ENCODE measurements at places on chromosomes 3 and 15. TPM values are rescaled to one million over a fixed set of nuclear protein-coding genes. Genes with fewer than 3 reads are reported as not detected.

The KCNMB3 gene
- polyA plus RNA-seq = 1.3 TPM

DNA sequence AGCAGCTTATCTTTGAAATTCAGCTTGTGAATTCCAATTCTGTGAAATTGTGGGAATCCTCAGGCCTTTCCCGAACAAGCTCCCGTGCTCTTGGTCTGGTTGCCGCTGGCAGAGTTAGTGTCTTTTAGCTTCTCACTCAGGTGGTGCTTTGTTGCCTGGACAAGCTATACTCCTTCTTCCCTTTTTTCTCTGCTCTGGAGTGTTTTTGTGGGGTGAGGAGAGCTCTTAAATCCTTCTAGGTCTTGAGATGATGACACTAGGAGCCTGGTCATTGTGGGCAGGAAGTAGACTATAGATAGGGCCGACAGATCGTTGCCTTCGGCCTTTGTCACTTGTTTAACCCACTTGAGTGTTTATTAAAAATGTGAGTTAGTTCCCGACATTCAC is 93.8 kb downstream of the SLCO3A1 start:
- DNase-seq = no peak

DNA sequence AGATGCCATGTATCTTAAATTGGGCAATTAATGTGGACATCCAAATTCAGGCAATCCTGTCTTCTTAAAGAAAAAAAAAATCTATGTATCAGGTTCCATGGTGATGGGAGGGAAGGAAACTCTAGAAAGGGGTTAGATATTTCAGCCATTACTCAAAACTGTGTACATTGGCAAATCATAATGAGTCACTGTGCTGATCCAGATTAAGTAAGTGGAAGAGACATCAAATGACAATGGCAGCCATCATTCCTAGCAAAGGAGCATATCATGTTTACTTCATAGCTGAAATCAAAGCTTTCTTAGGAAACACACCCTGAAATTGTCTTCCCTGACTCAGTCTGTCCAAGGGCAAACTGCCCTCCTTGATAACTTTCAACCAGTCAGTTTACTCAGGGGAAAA is 713.3 kb upstream of the GBE1 start:
- DNase-seq = no peak

DNA sequence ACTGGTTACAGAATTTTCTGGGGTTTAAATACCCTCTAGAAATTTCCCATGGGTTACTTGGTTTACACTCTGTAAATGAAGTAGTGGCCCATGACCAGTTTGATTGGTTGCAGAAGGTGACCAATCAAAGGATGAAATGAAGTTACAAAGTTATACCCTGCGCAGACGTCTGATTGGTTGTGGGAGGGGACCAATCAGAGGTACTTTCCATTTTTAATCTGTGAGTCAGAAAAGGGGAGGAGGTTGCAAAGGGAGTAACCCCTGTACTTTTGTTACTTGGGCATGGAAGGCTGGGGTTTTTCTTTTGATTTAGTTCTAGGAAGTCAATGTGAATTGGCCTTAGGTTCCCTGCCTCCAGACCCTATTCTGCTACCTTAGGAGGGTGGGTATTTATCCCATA is 18.7 kb upstream of the APH1B start:
- no peak for DNase-seq

GRCh38 chr15:42191610-42192346 is 16.3 kb downstream of the VPS39 start:
- DNase-seq = no peak

Data from BJ (cell line).